MG63 (cell line): ENCODE measurements at places on chromosomes 16 and 17. TPM values are rescaled to one million over a fixed set of nuclear protein-coding genes. Genes with fewer than 3 reads are reported as not detected.

DNA sequence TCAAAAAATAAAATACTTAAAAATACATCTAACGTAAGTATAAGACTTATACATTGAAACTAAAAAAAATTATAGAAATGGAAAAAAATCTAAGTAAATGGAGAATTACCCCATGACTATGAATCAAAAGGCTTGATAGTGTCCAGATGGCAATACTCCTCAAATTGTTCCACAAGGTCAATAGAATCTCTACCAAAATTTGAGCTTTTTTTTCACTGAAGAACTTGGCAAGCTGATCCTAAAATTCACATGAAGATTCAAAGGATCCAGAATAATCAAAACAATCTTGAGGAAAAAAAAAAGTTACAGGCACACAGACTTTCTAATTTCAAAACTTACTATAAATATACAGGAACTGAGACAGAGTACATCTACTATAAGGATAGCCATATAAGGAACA is 448.4 kb upstream of the CDH11 start:
- no peak for DNase-seq

DNA sequence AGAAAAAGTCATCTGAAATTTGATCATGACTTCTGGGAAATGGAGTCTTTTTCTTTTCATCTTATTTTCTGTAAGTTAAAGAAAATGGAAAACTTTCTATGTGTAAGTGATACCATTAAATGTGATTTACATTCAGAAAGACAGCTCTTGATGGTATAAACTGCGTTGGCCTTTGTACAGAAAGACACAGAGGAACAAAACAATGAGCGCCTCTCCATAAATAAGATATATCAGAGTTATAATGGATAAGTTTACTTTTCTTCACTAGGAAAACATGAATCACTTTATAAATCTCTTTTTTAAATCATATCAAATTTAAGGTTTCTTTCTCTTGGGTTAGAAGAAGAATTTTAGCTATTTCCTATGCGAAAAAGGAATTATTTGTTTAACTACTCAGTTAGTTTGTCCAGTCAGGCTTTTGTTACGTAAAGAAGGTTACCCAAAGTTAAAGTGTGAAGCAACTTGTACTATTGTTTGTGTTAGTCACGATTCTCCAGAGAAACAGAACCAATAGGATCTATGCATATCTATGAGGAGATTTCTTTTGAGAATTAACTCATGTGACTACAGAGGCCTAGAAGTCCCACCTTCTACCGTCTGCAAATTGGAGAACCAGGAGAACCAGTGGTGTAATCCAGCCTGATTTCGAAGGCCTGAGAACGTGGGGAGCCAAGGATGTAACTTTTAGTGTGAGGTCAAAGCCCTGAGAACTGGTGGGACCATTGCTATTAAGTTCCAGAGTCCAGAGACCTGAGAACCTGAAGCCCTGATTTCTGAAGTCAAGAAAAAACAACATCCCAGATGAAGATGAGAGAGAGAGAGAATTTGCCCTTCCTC is 295.4 kb upstream of the KCNJ16 start:
- no peak for DNase-seq

- no peak for DNase-seq
Observed at GRCh38 chr17:9798724-9799123, 7.3 kb upstream of the DHRS7C start.

GRCh38 chr16:70157477-70158260 is 15.9 kb upstream of the CLEC18C start:
- no peak for DNase-seq

GRCh38 chr17:41402161-41402560 is 4.8 kb upstream of the KRT31 start:
- DNase-seq, result no peak

GRCh38 chr17:8696426-8696825 is 48.2 kb downstream of the CCDC42 start:
- no peak for DNase-seq

DNA sequence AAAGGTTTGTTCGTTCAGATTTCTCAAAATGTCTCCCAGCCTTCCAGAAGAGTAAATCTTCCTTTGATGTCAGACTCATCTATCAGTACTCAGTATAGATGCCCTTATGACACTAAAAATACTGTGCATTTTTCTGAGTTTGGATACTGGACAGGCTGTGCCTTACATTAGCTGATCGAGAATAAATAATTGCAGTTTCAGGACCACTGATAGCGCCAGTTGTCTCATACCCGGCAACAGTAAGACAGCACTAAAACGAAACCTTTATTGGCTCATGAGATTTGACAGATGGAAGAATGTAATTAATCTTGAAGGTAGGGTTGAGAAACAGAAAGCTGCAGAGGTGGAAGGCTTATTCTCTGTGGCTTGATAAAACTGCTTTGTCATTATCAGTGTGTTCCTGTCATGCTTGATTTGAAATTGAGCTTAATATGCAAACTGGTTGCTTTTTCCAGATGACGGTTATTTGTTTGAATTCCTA is 1.2 kb downstream of the ATP6V0A1 start:
- no peak for DNase-seq

The NLRC3 gene
- 0.03 TPM in 1 of 2 replicates, not detected in the other for total RNA-seq

DNA sequence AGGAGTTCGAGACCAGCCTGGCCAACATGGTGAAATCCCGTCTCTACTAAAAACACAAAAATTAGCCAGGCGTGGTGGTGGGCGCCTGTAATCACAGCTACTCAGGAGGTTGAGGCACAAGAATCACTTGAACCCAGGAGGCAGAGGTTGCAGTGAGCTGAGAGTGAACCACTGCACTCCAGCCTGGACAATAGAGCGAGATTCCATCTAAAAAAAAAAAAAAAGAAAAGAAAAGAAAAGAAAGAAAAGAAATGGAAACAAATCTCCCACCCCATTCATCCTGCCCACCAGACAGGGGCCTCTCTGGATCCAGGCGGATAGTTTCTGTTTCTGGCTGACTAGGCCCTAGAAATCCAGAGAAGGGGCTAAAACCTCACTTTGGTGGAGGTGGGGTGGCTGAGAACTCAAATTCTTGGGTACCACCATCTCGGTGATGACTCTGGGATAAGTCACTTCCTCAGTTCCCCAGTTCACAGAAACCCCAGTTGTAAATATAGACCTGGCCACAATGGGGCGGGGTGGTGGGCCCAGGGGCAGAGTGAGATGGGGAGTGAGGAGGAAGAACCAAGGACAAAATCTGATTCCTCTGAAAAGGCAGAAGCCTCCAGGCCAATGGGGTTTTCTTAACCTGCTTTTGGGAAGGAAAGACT is 22.2 kb downstream of the SOCS1 start:
- DNase-seq, result no peak

DNA sequence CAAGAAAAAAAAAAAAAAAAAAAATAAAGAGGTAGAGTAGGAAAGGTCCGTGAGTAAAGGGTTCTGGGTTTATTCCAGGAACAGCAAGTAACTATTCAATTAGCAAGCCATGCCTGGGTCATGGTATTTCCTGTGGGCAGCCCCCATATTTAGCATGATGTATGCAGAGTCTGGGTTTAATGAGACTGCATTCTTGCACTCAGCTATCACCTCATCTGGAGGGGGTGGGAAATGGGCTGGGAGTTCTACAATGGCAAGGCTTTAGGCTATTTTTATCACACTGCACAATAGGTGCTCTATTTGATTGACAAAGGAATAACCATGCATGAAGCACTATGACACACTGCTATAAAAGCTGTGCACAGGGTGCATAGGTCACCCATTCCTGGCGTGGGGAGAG is 104.0 kb upstream of the CCL2 start:
- no peak for DNase-seq

DNA sequence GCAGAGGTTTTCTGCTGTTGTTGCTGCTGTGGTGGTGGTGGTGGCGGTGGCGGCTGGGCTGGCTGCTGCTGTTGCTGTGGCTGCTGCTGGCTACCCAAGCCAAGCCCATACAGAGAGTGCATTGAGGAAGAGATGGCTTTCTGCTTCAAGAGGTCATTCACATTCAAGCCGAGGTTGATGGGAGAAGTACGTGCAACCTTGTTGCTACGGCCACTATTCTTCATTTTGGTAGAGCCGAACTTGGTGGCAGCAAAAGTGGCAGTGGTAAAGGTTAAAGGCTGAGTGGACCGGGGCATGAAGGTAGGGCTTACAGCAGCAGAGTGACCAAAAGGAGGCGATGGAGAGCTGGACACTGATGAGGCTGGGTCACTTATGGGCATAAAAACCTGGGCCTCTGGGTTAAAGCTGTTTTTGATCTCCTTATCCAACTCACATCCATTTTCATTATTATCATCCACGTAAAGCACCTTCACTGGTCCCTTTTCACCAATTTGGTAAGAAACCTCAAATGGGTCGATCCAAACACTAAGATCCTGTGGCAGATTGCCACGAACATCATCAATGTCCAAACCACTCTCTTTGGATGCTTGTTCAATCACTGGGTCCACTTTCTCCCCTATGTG is 2.8 kb downstream of the TOB1 start:
- DNase-seq, result peak; percentile 40

GRCh38 chr16:69917311-69917710 is 33.8 kb upstream of the CLEC18A start:
- DNase-seq, result no peak

- peak; percentile 65 for DNase-seq
Observed at GRCh38 chr17:64773836-64774761, 112.0 kb upstream of the SMURF2 start.

DNA sequence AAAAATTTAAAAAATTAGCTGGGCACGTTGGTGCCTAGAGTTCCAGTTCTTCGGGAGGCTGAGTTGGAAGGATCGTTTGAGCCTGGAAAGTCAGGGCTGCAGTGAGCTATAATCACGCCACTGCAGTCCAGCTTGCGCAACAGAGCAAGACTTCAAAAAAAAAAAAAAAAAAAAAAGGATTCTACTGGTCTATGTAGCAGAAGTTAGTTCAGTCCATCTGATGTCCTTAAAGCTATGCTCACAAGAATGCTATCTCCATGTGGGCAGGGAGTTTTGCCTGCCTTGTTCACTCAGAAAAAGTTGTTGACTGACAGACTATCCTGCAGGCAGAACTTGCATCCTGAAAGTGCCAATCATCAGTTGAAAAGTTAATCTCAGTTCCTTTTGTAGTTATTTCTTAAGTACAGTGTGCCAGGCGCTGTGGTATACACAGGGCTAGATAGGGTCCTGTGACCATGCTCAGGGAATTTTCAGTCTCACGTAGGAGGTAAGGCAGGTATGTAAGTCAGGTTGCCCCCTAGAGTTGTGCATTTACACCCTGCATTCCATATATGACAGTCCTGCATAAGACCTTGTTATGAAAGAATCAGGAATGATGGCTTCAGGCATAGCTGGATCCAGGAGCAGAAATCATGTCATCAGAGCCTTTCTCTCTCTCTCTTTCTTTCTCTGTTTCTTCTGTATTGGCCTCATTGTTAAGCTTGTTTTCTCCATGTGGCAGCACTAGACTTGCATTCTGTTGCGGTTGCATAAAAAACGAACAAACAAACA is 7.6 kb downstream of the SYT17 start:
- no peak for DNase-seq

- DNase-seq, result peak; percentile 44
Observed at GRCh38 chr16:11254913-11255736, 879 bp downstream of the SOCS1 start.

The CACNB1 gene
- total RNA-seq, result 2.2 and 2.4 TPM in 2 replicates

GRCh38 chr16:75111961-75112733 is 4.4 kb downstream of the LDHD start:
- DNase-seq, result no peak

- peak; percentile 43 for DNase-seq
Observed at GRCh38 chr17:50604513-50604912, 30.2 kb upstream of the ABCC3 start.

GRCh38 chr16:12349936-12350850 is 373.7 kb downstream of the SNX29 start:
- DNase-seq, result no peak

- no peak for DNase-seq
Observed at GRCh38 chr17:21183468-21183867, 30.5 kb downstream of the TMEM11 start.

DNA sequence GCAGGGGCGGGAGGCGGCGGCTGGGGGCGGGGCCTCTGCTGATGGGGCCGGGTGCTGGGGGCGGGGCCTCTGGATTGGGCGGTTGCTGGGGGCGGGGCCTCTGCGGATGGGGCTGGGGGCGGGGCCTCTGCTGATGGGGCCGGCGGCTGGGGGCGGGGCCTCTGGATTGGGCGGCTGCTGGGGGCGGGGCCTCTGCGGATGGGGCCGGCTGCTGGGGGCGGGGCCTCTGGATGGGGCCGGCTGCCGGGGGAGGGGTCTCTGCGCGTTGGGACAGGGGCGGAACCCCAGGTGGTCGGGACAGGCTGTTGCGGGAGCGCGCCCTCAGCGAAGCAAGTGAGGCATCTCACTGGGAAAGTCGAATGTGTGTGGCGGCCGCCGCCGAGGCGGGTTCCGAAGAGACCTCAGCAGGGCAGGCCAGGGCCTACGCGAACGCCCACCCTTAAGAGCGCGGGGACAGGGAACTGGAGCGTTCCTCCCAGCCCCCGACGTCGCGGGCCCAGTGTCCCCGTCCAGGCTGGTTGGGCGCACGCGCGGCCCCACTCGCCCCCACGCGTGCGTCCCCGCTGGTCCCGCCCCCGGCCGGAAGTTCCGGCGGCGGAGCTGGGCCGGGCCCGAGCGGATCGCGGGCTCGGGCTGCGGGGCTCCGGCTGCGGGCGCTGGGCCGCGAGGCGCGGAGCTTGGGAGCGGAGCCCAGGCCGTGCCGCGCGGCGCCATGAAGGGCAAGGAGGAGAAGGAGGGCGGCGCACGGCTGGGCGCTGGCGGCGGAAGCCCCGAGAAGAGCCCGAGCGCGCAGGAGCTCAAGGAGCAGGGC is at the start of gene STUB1:
Gene STUB1 (plus strand): TSS at position 597 of the 811 bp plus-strand sequence. CDS start 116 bp downstream, at position 713.
- DNase-seq, result peak; percentile 92

DNA sequence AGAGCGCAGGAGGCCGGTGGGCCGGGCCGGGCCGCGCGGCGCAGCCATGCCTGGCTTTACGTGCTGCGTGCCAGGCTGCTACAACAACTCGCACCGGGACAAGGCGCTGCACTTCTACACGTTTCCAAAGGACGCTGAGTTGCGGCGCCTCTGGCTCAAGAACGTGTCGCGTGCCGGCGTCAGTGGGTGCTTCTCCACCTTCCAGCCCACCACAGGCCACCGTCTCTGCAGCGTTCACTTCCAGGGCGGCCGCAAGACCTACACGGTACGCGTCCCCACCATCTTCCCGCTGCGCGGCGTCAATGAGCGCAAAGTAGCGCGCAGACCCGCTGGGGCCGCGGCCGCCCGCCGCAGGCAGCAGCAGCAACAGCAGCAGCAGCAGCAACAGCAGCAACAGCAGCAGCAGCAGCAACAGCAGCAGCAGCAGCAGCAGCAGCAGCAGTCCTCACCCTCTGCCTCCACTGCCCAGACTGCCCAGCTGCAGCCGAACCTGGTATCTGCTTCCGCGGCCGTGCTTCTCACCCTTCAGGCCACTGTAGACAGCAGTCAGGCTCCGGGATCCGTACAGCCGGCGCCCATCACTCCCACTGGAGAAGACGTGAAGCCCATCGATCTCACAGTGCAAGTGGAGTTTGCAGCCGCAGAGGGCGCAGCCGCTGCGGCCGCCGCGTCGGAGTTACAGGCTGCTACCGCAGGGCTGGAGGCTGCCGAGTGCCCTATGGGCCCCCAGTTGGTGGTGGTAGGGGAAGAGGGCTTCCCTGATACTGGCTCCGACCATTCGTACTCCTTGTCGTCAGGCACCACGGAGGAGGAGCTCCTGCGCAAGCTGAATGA is 606 bp downstream of the THAP11 start:
- DNase-seq, result no peak

- DNase-seq, result no peak
Observed at GRCh38 chr16:24046442-24046841, 209.7 kb upstream of the CACNG3 start.

- DNase-seq, result no peak
Observed at GRCh38 chr17:10141436-10141835, 57.0 kb downstream of the GAS7 start.

- DNase-seq, result no peak
Observed at GRCh38 chr17:81456798-81457197, 55.8 kb downstream of the ACTG1 start.

The GCGR gene
- total RNA-seq, result not detected in 2 replicates

GRCh38 chr17:14730821-14731220 is 429.9 kb downstream of the HS3ST3B1 start:
- DNase-seq, result no peak
